ENCODE measurements at places on chromosomes 16 and 17.

- peak; percentile 9 for DNase-seq
These were observed 38.5 kb upstream of the CNEP1R1 start for GRCh38 chr16:49986351-49987124.

DNA sequence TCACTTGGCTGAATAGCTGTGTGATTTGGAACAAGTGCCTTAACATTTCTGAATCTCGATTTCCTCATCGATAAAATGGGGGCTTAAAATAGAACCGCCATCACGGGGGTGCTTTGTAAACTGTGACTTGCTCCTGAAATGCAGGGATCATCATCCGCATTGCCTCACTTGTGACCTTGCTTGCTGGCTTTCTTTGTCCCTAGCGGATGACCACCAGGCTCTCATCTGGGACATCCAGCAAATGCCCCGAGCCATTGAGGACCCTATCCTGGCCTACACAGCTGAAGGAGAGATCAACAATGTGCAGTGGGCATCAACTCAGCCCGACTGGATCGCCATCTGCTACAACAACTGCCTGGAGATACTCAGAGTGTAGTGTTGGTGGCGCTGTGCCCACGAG is 11.9 kb upstream of the TACO1 start:
- DNase-seq, result no peak

DNA sequence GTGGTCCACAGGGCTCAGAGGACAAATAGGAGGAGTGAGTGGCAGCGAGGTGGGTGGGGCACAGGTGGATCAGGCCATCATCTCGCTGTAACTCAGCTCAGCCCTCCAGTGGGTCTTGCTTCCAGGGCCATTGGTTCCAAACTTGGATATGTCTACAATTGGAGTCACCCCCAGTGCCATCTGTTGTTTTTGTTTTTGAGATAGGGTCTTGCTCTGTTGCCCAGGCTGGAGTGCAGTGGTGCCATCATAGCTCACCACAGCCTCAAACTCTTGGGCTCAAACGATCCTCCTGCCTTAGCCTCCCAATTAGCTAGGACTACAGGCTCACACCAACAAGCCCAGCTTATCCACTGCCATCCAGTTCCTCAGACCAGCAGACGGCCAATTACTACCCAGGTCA is 45.9 kb downstream of the DDX19A start:
- DNase-seq, result no peak

- DNase-seq, result no peak
These were observed 10.4 kb upstream of the MARCHF10 start for GRCh38 chr17:62818526-62818925.

DNA sequence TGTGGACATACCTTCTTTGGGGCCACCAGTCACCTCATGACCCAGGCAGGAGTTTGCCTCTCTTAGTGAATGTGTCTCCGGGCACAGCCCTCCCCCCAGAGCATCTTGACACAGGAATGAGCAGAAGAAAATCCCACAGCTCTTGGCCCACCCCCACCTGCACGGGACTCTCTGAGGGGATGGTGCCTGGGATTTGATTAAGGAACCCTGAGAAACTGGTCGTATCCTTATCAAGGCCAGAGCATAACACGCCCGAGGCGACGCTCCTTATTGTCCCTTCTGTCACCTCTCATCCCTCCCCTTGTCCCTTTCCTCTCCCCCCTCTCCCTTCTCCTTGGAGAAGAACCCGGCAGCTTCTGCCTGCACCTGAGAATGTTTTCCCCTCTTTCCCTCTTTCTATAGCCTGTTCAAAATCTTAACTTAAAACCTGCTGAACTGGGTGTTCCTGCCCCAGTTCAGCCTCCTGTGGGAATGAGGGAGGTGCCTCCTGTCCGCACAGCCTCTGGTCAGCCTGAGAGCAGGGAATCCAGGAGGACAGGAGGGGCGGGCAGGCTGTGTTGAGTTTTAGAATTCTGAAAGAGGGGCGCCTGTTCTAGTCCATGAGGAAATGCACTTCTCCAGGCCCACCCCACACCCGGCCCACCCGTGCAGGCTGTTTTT is 140.7 kb upstream of the PLCG2 start:
- DNase-seq, result no peak

- DNase-seq, result no peak
These were observed 2.9 kb upstream of the P4HB start for GRCh38 chr17:81863123-81863675.

DNA sequence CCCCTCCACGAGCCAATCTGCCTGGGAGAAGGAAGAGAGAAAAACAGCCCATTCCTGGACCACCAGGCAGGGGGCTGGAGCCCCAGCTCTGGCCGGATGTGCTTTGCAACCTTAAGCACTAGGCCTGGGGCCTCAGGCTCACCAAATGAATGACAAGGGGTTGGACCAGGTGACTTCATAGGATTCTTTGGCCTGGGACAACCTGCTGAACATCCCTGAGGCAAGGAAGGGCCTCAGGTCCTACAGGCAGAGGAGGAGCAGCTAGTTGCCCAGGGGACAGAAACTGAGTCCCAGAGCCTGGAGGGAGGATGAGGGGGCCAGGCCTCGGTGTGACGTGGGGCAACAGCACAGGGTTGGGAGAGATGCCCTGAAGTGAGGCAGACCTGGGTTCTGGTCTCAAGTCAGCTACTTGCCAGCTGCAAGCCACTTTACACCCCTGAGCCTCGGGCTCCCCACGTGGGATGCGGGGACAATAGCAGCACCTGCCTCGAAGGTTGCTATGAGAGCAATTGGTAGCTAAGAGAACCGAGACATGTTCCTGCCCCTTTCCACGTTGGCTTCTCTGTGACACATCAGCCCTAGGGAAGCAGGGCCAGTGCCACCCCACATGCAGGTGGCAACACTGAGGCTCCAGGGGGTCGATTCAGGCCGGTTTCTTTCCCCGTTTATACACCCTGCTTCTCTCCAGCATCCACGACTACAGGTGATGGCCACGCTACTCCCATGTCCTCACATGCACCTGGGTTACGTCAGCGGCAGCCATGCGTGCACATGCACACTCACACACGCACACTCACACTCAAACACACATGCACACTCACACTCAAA is 42.6 kb downstream of the CFAP20 start:
- DNase-seq, result no peak

DNA sequence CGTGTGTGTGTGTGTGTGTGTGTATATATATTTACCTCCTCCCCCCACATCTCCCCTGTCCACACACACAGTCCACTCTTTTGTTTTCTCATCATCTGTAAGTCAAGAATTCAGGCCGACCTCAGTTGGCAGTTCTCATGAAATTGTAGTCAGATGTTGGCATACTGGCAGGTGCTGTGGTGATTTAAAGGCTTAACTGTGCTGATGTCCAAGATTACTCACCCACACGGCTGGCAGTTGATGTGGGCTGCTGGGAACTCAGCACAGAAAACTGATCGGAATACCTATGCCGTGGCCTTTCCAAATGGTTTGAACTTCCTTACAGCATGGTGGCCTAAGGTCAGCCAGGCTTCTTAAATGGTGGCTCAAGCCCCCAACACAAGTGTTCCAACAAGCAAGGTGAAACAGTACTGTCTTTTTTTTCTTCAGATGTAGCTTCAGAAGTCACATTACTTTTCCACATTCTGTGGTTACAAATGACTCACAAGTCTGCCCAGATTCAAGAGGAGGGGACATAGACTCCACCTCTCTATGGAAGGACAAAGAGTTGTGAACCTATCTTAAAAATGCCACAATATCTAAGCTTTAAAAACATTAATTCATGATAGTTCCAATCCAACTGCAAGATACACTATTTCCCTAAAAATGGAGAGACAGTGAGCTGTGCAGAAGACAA is 198.5 kb upstream of the HS3ST4 start:
- DNase-seq, result peak; percentile 33

DNA sequence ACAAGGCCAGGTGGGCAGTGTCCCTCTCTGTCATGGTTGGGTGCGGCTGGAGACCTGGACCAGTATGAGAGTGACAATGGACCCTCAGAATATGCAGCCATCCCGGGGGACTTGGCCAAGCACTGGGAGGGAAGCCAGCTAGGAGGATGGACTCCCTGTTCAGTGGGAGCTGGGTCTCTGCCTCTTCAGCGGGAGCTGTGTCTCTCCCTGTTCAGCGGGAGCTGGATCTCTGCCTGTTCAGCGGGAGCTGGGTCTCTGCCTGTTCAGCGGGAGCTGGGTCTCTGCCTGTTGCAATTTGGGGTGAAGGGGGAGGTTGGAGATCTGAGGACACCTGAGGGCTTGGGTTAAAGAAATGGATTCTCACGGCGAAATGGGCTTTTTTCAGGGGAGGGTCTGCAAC is 3.8 kb upstream of the PRSS33 start:
- no peak for DNase-seq

- DNase-seq, result no peak
These were observed 22.4 kb upstream of the EIF1 start for GRCh38 chr17:41666237-41666641.

- peak; percentile 46 for DNase-seq
These were observed 12.6 kb upstream of the ATP6V0C start for GRCh38 chr16:2500918-2501750.

GRCh38 chr16:5225931-5226655 is 128.5 kb upstream of the EEF2KMT start:
- DNase-seq, result no peak

All from LoVo (cell line).